Calu3 (cell line): ENCODE measurements at places on chromosomes 1 and 21. TPM values are rescaled to one million over a fixed set of nuclear protein-coding genes. Genes with fewer than 3 reads are reported as not detected.

The CELA3B gene
- not detected in 2 replicates for total RNA-seq

The WDR77 gene
- 27.7 and 28.4 TPM in 2 replicates for total RNA-seq

The SNX7 gene
- total RNA-seq, result 22.2 and 22.8 TPM in 2 replicates

The SMPDL3B gene
- total RNA-seq, result 9.7 and 13.0 TPM in 2 replicates

The AMPD1 gene
- not detected in 2 replicates for total RNA-seq

DNA sequence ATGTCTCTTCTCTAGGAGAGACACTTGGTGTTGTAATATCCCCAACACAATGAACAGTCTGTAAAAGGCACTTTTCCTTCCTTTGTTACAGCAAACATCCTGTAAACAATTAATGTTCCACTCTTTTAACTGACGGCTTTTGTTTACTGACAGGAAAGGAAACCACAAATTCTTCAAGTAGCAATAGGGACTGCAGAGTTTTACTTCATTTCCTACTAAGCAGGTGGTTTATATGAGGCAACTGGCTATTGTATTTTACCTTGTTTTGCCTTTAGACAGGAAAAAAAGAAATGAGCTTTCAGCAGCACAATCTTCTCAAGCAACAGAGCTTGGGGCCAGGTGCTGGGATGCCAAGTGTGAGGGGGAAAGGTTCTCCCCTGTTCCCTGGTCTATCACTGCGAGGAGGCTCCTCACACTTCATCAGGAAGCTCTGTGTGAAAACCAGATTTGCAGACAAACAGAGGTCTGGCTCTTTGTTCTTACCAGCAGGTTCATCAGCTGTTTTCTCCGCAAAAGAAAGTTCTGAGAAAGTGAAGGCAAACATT is 51.2 kb downstream of the SIPA1L2 start:
- no peak for DNase-seq

GRCh38 chr1:166202546-166202945 is 35.7 kb upstream of the FAM78B start:
- no peak for DNase-seq

DNA sequence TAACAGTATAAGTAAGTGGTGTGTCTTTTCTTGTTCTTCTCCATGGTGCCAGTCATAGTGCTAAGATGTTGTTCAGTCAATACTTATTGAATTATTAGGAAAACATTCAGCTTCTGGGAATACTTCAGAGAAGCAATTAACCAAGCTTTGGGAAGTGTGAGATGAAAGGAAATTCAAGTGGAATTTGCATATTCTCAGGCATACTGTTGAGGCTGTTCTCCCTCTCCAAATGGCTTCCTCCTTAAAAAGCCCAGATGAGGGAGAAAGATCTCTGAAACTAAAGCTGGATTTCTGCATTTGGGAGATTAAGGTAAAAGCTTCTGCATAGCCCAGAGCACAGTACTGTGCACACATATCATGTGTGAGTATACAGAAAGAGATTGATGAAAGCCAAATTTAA is 73.4 kb downstream of the MACF1 start:
- DNase-seq, result no peak

DNA sequence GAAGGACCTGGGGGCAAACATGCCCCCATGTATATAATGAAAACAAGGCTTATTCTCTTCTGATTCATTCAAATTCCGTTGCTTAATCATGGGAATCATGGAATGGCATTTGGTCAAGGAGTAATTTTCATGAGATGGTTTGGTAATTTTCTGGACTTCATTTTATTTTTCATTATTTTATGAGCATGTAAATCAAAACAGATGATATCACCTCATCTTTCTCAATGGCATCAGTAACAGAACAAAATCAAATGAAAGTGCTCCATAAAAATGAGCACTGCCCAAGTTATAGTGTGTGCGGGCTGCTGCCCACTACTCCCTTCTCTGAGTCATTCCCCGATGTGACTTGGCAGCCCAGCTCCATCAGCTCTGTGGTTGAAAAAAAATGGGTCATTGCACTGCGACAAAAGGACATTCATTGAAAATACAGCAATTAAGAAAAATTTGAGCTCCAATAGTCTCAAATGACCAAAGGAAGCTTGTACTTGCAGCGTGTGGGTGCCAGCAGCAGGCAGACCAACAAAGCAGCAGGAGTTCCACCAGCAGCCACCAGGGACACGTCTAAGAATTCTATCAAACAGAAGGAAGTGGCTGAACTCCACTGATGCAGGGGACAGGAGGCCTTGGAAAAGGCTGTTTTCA is 84.3 kb upstream of the VAV3 start:
- DNase-seq, result peak; percentile 23

- DNase-seq, result no peak
Observed at GRCh38 chr1:114703242-114703641, 7.9 kb upstream of the AMPD1 start.

DNA sequence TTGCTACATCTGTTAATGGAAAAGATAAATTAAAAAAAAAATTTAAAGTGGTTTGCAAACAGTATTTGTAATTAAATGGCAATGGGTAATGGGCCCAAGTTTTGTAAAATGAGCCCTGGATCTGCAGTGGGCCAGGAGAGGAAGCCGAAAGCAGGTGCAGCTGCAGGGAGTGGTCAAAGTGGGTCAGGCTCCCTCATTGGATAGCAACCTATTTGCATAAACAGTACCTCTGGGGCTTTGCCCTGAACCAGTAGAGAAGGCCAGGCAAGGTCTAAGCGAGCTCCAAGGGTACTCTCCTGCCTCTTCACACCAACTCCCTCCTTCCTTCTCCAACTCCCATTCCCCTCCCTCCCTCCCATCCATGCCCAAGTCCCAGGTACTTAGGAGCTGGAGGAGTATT is 138.9 kb downstream of the HMGB4 start:
- DNase-seq, result no peak

- no peak for DNase-seq
Observed at GRCh38 chr1:107378426-107378825, 237.6 kb downstream of the NTNG1 start.

DNA sequence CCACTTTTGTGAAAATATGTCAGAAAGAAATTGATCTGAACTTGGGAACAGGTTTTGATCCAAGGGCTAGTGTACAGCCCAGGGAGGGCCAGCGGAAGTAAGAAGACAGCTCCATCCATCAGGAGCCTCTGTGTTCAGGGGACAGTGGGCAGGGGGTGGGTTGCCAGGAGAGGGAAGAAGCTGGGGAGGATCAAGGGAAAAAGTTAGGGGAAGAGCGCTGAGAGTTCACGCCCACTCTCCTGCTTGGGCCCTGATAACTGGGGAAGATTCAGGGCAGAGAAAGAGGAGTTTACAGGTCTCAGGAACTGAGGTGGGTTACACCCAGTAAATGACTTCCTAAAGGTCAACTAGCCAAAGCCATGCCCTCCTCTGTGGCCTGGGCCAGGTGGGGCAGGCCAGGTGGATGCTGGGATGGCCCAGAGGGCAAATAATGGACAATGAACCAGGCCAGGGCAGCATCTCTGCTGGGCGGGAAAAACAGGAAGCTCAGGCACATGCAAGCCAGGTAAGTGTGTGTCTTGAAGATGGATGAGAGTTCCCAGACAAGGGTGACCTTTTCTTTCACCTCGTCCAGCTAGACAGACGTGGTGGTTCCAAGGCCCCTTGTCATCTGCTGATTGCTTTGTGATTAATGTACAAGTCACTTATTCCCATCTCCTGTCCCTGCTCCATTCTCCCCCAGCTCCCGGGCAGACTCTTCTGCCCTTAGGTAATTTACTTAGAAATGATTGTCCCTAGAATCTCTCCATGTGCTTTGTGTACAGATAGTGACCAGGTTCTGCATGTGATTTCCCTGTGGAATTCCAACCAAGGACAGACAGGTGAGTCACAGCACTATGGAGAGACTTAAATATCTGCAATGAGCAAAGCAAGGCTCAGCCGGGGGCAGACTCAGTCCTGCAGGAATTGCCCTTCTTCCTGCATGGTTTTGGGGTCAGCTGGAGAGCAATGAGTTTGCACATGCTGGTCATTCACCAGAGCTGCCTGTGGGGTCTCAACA is 57.0 kb downstream of the MDM4 start:
- no peak for DNase-seq

DNA sequence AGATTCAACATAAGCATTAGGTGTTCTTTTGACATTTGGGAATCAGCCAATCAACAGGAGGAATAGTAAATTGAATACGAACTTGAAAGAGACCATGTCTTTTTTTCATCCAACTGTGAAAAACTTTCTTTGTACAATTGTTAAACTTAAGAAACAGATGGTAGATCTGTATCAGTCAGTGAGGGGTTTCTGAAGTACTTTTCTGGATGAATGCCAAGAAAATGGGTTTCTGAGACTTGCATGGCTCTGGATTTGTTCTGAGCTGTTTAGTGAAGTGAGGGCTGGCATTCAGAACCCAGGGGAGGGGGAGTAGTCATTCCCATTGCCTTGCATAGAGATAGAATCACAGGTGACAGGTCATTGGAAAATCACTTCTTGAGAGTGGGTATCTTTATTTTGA is 37.4 kb downstream of the PTPRC start:
- DNase-seq, result no peak

DNA sequence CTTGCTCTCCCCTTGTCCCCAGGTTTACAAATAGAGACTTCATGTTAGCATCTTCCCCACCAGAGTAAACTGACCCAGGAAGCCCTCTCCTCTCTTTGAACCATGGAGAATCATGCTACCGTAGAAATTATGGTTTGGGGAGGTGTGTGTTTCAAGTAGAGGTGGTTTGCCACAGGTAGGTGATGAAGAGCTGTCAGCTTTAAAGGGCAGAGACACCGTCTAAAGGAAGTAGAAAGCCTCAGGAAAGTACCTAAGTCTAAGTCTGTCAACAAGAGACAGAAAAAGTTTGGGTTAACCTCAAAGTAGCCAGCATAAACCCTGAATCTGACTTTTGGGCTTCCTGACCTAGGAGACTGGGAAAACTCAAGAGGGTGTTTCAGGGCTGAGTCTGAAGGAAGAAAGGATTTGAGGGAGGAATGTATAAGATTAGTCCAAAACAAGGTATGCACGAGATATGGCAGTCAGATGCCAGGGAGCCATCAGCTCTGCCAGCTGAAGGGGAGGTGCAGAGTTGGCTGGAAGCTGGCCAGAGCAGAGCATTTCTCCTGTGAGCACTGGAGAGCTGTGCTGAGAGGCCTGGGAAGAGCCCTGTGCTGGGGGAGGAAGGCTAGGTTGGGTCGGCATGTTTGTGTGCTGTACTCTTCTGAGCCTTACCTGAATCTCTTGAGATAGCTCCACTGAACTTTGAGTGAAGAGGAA is 14.3 kb downstream of the ADAMTSL4 start:
- peak; percentile 61 for DNase-seq

- DNase-seq, result no peak
Observed at GRCh38 chr1:203124011-203124410, 3.5 kb upstream of the ADORA1 start.
